Caco-2 (cell line): ENCODE measurements at places on chromosomes 1 and 21. TPM values are rescaled to one million over a fixed set of nuclear protein-coding genes. Genes with fewer than 3 reads are reported as not detected.

- DNase-seq, result no peak
- H3K4me3 ChIP-seq, result no peak overlapping the region
- no peak overlapping the region for H3K27ac ChIP-seq
- H3K27me3 ChIP-seq, result no peaks in the 10 kb centered on the region
- H3K36me3 ChIP-seq, result no peaks in the 10 kb centered on the region
Measured at GRCh38 chr1:210441028-210441427, 112.3 kb downstream of the HHAT start.

- no peaks in the 10 kb centered on the region for H3K27me3 ChIP-seq
- no peaks in the 10 kb centered on the region for H3K4me1 ChIP-seq
- H3K27ac ChIP-seq, result no peak overlapping the region
- DNase-seq, result no peak
Measured at GRCh38 chr1:235264327-235264726, 63.7 kb downstream of the ARID4B start.

LCE1B gene
- total RNA-seq, result not detected in 2 replicates

- H3K4me3 ChIP-seq, result no peak overlapping the region
- no peaks in the 10 kb centered on the region for H3K27me3 ChIP-seq
- DNase-seq, result no peak
Measured at GRCh38 chr1:154151311-154151710, 3.6 kb downstream of the NUP210L start.
